ENCODE measurements at places on chromosomes 1 and 21. TPM values are rescaled to one million over a fixed set of nuclear protein-coding genes. Genes with fewer than 3 reads are reported as not detected.

Gene PRR9
- polyA plus RNA-seq = not detected

Gene PSRC1
- polyA plus RNA-seq = not detected

Gene CELA2A
- polyA plus RNA-seq = not detected

Gene KNCN
- not detected for polyA plus RNA-seq

Gene SPTA1
- polyA plus RNA-seq = not detected
